Esophagus muscularis mucosa (tissue), 4 donors: ENCODE measurements at places on chromosomes 2 and 18. TPM values are rescaled to one million over a fixed set of nuclear protein-coding genes. Genes with fewer than 3 reads are reported as not detected.

- H3K27me3 ChIP-seq: no peaks in the 10 kb centered on the region
- no peak overlapping the region for H3K27ac ChIP-seq
- DNase-seq: no peak
- no peaks in the 10 kb centered on the region for H3K36me3 ChIP-seq
- no peaks in the 10 kb centered on the region for H3K4me1 ChIP-seq
Measured at GRCh38 chr2:210630873-210631560, 74.6 kb downstream of the CPS1 start.

- no peak overlapping the region for H3K4me3 ChIP-seq
- DNase-seq: no peak
- H3K27ac ChIP-seq: no peak overlapping the region
- H3K27me3 ChIP-seq: no peaks in the 10 kb centered on the region
- H3K36me3 ChIP-seq: no peaks in the 10 kb centered on the region
Measured at GRCh38 chr2:223635080-223635479, 32.9 kb upstream of the SCG2 start.

GRCh38 chr2:96315400-96316071 lies 9.6 kb upstream of the ITPRIPL1 start:
- H3K4me1 ChIP-seq: no peaks in the 10 kb centered on the region
- H3K27ac ChIP-seq: no peak overlapping the region
- no peaks in the 10 kb centered on the region for H3K36me3 ChIP-seq
- H3K4me3 ChIP-seq: no peak overlapping the region
- no peak for DNase-seq

NAGK gene
- 76.4 TPM for total RNA-seq

- H3K27me3 ChIP-seq: no peaks in the 10 kb centered on the region
- H3K4me3 ChIP-seq: no peak within 1 kb of the TSS
- no peaks in the 10 kb centered on the region for H3K4me1 ChIP-seq
- peak; percentile 82 for DNase-seq
Measured at GRCh38 chr2:113126845-113127645, at the start of gene IL1RN. IL1RN (plus strand) TSS chr2:113127598; CDS start chr2:113127625, 27 bp downstream.

- peaks cover 15% of the 10 kb centered on the region for H3K36me3 ChIP-seq
- no peak for DNase-seq
- no peaks in the 10 kb centered on the region for H3K4me1 ChIP-seq
- H3K27ac ChIP-seq: no peak overlapping the region
- H3K27me3 ChIP-seq: no peaks in the 10 kb centered on the region
- no peak overlapping the region for H3K4me3 ChIP-seq
Measured at GRCh38 chr18:32289483-32290075, 99.7 kb downstream of the MEP1B start.

DNA sequence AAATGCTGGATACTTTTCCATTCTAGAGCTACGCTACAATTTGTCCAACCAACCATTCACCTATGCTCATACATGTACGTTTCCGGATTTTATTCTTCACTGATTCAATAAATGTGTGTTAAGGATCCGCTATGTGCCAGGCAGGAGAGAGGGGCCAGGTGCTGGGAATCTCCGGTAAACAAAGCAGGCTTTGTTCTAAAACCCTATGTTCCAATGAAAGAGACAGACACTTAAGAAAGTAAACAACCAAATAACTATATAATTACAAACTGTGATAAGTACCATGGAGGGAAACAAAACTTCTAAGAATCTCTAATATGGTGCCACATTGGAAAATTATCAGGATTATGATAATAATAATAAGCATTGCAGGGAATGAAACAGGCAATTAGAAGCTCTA lies 22.2 kb upstream of the POMC start:
- H3K27me3 ChIP-seq: no peaks in the 10 kb centered on the region
- H3K4me3 ChIP-seq: no peak overlapping the region
- no peak overlapping the region for H3K27ac ChIP-seq
- no peaks in the 10 kb centered on the region for H3K36me3 ChIP-seq
- DNase-seq: no peak

DNA sequence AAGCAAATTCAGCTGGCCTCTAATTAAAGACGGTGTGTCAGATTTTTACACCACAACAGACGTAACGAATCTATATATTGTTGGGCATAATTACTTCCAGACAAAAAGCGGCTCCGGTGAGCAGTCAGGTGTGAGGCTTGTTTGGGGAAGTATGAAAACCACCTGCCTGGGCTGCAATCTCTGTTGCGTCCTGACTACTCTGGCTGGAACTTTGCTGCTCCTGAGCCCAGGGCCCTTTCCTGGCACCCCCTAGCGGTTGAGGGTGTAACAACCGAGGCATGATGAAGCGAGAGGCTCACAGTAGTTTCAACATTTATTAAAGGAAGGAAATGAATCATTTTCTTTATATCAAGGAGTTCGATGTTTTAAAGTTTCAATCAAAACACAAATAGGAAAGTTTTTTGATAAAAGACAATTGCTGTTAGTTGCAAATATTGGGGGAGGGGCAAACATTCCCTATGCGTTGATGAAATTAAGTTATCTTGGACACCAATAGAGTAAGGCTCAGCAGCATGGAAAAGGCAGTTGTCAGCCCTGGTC lies 10.6 kb upstream of the ITGB6 start:
- no peaks in the 10 kb centered on the region for H3K36me3 ChIP-seq
- H3K4me3 ChIP-seq: no peak overlapping the region
- no peaks in the 10 kb centered on the region for H3K27me3 ChIP-seq
- no peak overlapping the region for H3K27ac ChIP-seq

KCNK3 gene
- total RNA-seq: 8.5 TPM

RAB10 gene
- 102 TPM for total RNA-seq

GRCh38 chr18:42891705-42892104 lies 223.8 kb downstream of the RIT2 start:
- H3K27ac ChIP-seq: no peak overlapping the region
- no peak overlapping the region for H3K4me3 ChIP-seq
- H3K27me3 ChIP-seq: no peaks in the 10 kb centered on the region

ARID5A gene
- total RNA-seq: 26.2 TPM

DNA sequence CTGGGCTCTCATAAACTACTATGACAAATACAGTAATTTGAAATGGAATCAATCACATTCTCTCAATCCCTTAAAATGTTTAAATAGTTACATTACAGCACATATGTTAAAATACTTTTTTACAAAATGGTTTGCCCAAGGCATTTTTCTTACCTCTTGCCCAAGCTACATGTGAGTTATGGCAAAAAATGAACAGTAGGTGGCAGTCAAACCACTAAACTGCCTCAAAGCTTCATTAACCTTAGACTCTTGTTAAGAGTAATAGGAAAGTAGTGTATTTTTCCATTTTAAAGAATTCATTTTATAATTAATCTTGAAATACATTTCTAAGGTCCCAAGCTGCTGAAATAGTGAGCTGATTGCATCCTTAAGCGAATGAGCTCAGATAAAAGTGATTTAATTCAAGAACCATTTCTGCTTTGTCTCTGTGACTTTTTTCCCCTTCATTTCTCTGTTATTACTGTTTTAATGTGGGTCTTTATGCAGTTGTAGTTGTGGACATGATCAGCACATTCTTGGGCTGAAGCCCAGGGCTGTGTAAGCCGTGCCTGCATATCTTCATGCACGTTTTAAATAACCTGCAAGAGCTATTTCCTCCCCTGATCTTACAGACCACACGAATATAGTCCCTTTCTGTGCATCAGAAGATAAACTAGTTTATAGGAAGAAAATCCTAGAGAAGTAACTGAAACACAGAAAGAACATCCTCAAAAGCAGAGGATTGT lies 311.8 kb downstream of the LNPK start:
- no peaks in the 10 kb centered on the region for H3K27me3 ChIP-seq
- no peak overlapping the region for H3K4me3 ChIP-seq
- no peak for DNase-seq

GRCh38 chr2:119062652-119063051 lies 95.9 kb downstream of the C1QL2 start:
- no peak overlapping the region for H3K27ac ChIP-seq
- no peak overlapping the region for H3K4me3 ChIP-seq
- DNase-seq: no peak
- H3K4me1 ChIP-seq: no peaks in the 10 kb centered on the region
- H3K36me3 ChIP-seq: no peaks in the 10 kb centered on the region

GRCh38 chr2:64157792-64158191 lies 13.6 kb upstream of the PELI1 start:
- H3K27ac ChIP-seq: no peak overlapping the region
- no peak overlapping the region for H3K4me3 ChIP-seq
- DNase-seq: no peak
- H3K27me3 ChIP-seq: no peaks in the 10 kb centered on the region
- H3K36me3 ChIP-seq: no peaks in the 10 kb centered on the region

DNA sequence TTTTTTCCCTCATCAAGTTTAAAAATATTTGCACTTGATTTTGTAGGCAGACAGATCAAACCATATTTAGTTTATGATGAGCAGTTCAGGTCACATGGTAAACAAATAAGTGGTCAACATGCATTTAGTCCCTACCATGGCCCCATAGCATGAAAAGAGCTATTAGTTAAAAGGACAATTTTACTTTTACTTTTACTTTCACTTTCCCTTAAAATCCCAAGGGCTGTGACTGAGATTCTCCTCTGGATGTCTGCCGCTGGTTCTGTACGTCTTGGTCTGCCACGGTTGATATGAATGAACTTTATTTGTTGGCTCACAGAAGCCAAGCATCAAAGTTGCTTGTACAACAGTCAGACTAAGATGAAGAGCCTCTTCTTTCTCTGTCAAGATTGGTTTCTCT lies 626.2 kb upstream of the CDH7 start:
- H3K36me3 ChIP-seq: no peaks in the 10 kb centered on the region
- no peak overlapping the region for H3K27ac ChIP-seq
